WTC11 (cell line): ENCODE measurements at places on chromosomes 16 and 17.

- peak; percentile 42 for DNase-seq
Measured at GRCh38 chr16:1159973-1160772, 7.3 kb downstream of the CACNA1H start.

- DNase-seq = no peak
Measured at GRCh38 chr17:4602041-4602440, 17.7 kb downstream of the SMTNL2 start.

GRCh38 chr17:10036511-10037061 is 131.5 kb upstream of the RCVRN start:
- DNase-seq = no peak

GRCh38 chr17:36888236-36888951 is 48.9 kb upstream of the LHX1 start:
- DNase-seq = no peak

GRCh38 chr17:332023-332422 is 20.6 kb downstream of the RPH3AL start:
- no peak for DNase-seq

- DNase-seq = no peak
Measured at GRCh38 chr16:24015923-24016322, 180.1 kb downstream of the PRKCB start.

DNA sequence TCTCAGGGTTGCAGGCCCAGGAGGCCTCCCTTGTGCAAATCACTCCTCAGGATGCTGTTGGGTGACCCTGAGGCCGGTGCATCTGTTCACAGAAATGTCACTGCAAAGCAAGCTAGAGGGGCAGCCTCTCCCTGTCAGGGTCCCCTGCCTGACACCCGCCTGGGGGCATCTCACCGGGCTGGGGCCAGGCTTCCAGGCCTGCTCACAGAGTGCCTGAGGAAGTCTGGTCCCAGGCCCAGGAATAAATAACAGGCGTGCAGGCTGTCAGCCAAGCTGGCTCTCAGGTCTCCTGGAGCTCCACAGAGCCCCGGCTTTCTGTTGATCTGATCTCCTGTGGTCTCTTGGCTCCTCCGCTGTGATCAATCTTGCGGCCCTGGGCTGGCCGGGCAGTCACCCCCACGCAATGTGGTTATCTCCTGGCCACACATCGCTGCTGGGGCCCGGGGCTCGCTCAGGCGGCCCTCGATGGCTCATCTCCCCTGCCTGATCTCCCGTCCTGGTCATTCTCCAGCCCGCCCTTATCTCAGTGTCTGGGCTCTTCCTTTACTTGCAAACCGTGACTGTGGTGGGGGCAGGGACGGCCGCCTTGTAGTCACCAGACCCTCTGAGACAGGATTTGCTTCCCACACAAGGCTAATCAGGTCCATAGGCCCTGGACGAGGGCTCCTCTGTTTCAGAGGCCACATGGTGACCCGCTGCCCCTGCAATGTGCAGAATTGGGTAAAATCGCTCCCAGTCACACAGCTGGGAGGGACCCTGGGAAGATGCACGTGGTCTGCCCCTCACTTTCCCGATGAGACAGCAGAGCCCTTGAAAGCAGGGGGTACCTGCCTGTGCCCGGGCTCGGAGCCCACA is 231.2 kb upstream of the GSE1 start:
- DNase-seq = no peak

DNA sequence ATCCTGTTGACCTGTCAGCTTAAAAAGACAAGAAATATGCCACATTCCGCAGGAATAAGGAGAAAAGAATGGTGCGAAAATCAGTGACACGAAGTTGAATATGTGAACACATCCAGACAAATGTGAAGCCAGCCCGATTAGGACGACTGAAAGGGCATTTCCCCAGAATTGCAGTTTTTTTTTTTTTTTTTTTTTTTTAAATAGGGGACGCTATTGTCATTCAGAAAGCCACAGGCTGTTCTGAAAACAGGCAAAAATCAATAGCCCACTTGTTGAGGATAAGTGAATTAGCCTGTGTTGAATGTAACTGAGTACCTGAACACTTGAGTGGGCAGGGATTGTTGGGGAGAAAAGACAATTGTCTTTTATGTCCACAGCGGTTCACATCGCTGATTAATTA is 507.1 kb downstream of the WWOX start:
- no peak for DNase-seq

DNA sequence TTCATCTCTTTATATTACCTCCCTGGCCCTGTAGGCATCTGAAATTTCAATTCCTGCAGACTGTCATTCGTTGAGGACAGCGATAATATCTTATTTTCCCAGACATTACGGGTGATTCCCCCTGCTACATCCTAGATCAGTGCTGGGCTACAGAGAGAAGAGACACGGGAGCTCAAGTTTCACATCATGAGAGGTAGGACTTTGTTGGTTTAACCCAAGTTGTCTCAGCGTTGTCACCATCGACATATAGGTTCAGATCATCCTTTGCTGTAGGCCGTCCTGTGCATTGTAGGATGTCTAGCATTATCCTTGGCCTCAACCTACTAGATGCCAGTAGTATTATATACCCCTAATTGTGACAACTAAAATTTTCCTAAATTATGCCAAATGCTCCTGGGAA is 19.3 kb downstream of the MT1X start:
- no peak for DNase-seq

GRCh38 chr17:61835606-61836005 is 27.7 kb downstream of the BRIP1 start:
- DNase-seq = no peak

GRCh38 chr16:79559532-79559931 is 41.0 kb downstream of the MAF start:
- DNase-seq = no peak

GRCh38 chr16:16014329-16015224 is 65.2 kb downstream of the ABCC1 start:
- no peak for DNase-seq

DNA sequence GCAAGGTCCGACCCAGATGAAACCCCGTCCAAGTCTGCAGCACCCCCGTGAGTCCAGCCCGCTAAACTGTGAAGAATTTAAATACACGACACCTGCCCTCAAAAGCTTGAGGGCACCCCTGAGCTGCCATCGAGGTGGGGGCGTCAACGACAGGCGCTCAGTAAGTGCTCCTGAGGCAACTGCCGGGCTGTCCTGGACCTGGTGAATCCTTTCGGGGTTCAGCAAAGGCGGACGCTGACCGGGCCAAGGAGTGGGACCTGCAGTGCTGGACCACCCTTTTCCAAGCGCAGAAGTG is 512 bp upstream of the ENDOV start:
- DNase-seq = no peak

DNA sequence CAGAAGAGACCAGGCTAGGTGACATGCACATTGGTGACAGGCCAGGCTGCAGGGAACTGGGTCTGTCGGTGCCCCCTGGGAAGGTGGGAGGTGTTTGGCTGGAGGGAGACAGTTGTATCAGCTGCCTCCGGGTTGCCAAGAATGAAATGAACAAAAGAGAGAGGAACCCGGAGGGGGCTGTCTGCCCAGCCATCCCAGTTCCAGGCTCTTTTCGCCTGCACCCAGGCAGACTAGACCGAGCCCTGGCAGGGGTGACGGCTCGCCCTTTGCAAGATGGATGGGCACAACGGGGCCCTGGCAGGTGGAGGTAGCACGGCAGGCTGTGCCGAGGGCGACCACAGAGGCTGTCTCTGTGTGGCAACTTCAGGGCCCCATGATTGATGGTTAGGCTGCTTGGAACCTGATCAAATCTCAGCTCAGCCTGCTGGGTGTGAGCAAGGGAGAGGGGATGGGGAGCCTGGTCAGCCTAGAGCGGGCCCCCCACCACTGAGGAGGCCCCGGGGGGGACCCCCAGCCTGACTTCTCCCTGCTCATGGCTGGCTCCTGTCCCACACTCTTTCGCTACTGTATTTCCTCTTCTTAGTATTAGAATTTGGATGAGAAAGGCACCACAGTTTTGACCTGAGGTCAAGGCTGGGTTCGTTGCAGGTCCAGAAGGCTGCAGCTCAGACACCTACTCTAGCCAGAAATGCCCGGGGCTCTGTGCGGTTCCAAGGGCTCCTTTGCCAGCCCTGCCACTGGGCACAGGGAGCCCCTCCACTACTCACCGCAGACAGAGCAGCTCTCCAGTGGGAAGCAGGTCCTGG is 118.9 kb upstream of the CHMP6 start:
- peak; percentile 8 for DNase-seq

DNA sequence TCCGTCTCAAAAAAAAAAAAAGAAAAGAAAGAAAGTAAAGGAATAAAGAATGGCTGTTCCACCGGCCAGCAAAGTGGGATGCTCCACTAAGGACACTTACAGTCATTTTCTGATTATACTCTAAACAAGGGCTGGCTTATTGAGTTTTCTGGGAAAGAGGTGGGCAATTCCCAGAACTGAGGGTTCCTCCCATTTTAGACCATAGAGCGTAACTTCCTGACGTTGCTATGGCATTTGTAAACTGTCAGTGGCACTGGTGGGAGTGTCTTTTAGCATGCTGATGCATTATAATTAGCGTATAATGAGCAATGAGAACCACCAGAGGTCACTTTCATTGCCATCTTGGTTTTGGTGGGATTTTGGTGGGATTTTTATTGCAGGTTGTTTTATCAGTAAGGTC is 58.0 kb downstream of the PIGL start:
- no peak for DNase-seq

DNA sequence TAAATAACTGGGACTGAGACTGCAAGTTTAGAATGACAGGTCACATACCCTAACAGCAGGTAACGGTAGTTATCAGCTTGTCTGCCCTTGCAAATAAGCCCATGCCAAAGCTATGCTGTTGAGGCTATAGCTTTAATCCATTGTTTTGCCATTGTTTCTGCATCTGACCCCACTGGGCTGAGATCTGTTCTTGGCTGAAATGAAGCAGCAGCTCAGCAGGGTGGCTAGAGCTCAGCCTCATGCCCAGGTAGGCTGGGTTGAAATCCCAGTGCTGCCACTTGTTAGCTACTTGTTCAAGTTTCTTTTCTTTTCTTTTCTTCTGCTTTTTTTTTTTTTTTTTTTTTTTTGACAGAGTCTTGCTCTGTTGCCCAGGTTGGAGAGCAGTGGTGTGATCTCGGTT is 40.1 kb downstream of the NKD1 start:
- no peak for DNase-seq

- no peak for DNase-seq
Measured at GRCh38 chr16:11740567-11740966, 2.1 kb downstream of the TXNDC11 start.

- no peak for DNase-seq
Measured at GRCh38 chr17:62008294-62008693, 56.8 kb downstream of the MED13 start.

DNA sequence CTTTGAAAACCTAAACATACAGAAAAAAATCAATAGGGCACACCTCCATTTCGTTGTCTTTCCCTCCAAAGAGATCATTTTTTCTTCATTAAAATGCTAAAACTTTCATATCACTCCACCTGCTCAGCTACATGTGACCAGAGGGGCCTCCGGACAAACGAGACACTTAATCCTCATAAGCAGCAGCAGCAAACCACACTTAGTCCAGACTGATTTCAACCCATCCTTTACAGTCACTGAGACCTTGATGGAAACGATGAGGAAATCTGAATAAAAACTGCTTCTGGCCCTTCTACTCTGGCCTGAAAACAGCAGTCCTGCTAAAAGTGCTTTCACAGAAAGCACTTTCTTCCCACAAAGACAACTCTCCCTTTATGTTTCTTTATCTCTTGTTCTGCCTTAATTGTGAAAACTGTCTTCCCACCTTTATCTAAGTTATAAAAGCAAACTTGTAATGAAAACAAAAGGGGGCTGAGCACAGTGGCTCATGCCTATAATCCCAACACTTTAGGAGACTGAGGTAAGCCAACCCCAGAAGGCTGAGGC is 4.6 kb downstream of the ANKRD11 start:
- DNase-seq = no peak

- DNase-seq = no peak
Measured at GRCh38 chr17:73031472-73031871, 61.0 kb downstream of the SLC39A11 start.

GRCh38 chr16:15427648-15428239 is 6.6 kb upstream of the BMERB1 start:
- DNase-seq = no peak

- DNase-seq = no peak
Measured at GRCh38 chr16:84663433-84664101, 15.3 kb downstream of the KLHL36 start.

DNA sequence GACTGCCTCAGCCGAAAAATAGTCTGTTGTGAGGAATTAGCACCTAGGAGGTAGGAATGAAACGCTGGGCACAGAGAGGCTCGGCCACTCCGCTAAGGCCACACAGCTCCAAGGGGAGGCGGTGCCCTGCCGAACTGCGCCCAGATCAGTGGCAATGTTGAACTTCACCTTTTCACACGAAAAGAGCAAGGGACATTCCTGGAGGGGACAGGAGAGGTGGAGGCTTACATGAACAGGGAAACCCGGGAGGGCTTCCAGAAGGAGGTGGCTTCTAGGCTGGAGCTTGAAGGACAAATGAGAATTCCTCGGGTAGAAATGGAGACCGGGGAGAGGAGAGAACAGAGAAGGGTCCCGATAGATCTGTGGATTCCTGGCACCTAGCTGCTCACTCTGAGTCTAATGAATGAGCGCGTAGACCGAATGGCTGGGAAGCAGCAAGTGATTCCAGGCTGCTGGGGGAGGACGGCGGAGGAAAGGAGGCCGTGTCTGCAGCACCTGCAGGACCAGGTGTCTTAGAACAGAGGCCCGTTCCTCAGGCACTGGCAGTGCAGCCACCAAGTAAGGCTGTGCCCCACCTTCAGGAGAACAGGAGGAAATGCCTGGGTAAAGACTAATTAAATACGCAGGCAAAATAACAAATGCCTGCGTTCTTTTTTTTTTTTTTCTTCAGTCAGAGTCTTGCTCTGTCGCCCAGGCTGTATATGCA is 722 bp upstream of the SLC38A10 start:
- peak; percentile 57 for DNase-seq

- DNase-seq = no peak
Measured at GRCh38 chr17:2174468-2175293, 119.8 kb downstream of the HIC1 start.

GRCh38 chr17:76371656-76372628 is 12.5 kb upstream of the SPHK1 start:
- no peak for DNase-seq

- DNase-seq = no peak
Measured at GRCh38 chr17:59893676-59894100, 767 bp downstream of the RPS6KB1 start.

- no peak for DNase-seq
Measured at GRCh38 chr16:1197237-1197866, 27.7 kb downstream of the TPSG1 start.

- DNase-seq = no peak
Measured at GRCh38 chr17:74218436-74218835, 5.1 kb downstream of the TTYH2 start.

DNA sequence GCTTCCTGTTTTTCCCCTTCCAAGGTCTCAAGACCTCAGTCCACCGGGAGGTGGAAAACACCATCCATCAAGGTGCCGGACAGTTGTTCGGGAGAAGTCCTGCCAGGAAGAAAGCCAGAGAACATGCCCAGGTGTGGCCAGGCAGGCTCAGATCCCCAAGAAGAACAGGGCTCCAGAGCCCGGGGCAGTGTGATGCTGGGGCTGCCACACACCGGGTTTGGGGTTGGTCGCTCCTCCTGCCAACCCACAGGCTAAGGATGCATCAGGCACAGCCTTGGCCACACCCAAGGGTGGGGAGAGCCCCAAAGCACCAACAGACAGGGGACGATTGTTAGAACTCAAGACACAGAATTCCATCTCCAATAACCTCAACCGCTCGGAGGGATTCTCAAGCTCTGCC is 19.7 kb downstream of the ZFHX3 start:
- DNase-seq = no peak

GRCh38 chr17:28599311-28600184 is 723 bp upstream of the SPAG5 start:
- no peak for DNase-seq
